ENCODE measurements at places on chromosomes 7 and 10.
A peak's percentile ranks its signal among the peaks of the same experiment; 100 is the strongest.

GRCh38 chr10:16787361-16787791, 29.8 kb downstream of the RSU1 start:
- no peak for DNase-seq

GRCh38 chr10:78513330-78513729, 479.7 kb downstream of the RPS24 start:
- DNase-seq = no peak

DNA sequence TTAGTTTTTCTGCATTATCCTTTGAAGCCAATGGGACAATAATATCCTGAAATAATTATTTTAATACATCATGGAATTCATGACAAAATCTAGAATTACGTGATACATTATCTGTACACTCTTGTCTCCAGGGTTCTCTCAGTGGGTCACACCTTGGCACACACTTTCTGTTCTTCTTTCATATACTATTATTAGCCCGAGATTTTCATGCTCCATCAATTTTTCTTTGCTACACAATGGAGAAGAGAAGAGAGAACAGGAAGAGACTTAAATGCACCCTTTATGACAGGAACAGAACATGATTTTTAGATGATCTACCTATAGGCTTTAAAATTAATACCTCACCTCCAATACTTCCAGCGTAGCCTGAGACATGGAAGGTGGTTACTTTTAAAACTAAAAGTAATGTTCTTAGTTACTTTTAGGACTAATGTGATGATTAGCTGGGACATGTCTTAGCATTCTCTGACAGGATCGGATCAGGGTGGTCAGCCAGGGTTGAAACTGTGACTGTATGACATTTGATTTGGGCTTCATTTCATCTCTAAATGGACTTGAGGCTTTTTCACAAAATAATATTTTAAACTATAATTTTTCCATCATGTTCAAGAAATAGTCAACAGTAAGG, 148.2 kb upstream of the WNT16 start:
- DNase-seq = no peak

- no peak for DNase-seq
Measured at GRCh38 chr10:128587689-128588088, 461.5 kb upstream of the MKI67 start.

GRCh38 chr7:117435475-117436043, 8.3 kb upstream of the ASZ1 start:
- DNase-seq = no peak

- no peak for DNase-seq
Measured at GRCh38 chr7:47741984-47742383, 160.1 kb upstream of the TNS3 start.

- DNase-seq = no peak
Measured at GRCh38 chr10:23859598-23859997, 349.3 kb upstream of the KIAA1217 start.

DNA sequence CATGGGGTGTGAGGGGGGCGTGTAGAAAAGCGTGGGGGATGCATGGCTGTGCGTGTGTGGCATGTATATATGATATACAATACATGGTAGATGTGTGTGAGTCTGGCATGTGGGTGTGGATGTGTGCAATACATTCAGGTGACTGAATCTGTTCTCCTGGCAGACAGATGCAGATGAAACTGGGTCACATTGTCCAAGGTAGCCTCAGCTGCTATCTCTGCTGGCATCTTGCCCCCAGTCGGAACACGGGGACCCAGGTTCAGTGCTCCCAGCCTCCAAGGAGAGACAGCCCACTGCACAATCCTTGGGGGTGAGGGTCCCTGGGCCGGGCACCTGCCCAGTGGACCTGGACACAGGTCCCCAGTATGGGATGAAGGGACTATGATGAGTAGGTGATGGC, 12.4 kb upstream of the SRRM3 start:
- no peak for DNase-seq

DNA sequence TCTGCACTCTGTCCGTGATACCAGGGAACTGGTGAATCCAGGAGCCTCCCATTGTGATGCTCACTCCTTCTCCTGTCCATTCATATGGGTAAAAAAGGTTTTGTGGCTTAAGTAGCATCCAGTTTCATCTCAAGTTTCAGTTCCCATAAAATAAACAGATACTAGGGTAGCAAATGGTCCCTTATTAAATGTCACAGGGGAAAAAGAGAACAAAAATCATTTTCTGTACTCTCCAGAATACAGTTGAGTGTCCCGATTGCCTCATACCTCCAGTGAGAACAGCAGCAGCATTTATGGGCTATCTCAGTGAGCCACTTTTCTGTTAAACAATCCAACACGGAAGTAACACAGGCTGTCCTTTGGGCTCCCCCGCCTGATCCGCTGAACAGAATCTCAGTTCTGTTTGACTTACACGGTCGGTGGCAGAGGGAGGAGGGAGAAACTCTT, 179.6 kb downstream of the CELF2 start:
- DNase-seq = no peak

DNA sequence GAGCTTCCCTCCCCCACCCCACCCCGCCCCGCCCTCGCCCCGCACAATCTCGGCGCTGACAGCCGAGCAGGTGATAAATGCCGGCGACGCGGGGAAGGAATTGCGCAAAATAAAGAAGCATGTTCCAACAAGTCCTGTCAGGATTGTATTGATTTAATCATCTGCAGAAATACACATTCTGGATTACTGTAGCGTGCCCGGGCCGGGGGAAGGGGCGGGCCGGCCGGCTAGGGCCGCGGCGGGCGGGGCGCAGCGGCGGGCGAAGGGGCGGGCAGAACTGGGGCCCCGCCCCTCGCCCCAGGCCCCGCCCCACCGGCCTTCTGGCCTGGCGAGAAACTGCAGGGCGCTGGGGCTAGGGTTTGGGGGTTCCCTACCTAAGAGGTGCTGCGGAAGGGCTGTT, 88.9 kb upstream of the PAX2 start:
- DNase-seq = no peak

DNA sequence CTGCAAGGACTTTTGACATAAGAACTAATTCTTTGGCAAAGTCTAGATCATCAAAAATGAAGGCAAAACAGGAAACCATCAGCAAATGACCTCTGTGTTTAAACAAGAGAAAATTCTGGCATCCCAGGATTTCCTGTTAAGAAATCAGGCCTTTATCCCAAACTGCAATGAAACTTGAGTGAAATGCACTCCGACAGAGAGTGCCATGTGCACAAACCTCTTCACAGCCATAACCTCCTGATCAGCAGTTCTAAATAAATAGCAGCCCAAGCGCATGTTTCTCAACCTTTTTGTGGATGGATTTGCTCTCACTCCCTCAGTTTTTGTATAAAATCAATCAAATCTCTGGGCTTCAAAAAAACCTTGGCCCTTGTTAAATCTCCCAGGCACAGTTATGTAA, 107.7 kb upstream of the EEPD1 start:
- no peak for DNase-seq

GRCh38 chr10:3691482-3691881, 93.5 kb downstream of the KLF6 start:
- DNase-seq = no peak

DNA sequence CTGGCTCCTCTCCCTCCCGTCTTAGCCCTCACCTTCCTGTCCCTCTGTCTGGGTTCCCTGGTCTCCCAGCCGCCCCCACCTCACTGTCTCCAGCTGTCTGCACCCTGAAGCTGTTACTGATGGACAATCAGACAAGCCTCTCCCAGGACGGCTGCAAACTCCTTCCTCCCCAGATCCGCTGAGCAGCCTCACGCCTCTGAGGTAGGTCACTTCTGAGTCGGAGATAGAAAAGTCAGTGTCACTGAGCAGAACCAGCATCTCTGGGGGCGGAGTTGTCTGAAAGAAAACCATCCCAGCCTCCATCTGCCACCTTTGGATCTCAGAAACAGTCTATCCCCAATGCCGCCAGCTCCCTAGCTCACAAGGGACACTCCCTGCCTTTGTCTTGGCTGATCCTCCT, 27.4 kb downstream of the FAM241B start:
- no peak for DNase-seq

DNA sequence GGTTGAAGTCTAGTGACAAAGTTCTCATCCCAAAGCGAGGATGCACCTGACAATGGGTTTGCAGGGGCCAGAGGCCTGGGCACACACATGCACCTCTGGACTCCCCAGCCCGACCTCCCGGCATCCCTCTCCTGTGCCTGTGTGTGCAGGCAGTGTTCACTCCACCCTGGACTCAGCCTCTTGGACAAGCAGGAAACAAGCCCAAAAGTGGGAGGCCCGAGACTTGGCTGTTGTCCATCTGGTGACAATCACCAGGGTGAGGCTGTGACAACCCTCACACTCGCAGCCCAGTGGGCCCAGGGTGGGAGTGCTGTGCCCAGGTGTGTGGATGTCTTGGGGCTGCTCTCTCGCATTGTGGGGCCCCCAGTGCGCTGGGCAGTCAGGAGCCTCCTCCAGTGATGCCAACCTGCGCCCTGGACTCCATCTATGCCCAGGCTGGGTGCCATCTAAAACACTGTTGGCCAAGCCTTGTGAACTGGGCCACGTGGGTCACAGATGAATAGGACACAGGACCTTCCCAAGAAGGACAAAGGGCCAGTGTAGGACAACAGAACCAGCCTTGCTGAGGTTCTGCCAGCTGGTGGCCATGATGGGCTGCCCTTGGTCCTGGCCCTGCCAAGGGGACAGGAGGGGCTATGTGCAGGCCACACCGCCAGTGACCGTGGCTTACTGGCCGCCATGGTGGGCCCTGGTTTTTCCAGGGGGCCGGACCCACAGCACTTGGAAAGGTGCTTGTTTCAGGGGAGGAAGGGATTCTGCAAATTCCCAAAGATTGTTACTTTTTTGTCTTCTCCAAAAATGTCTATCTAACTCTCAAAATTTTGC, 144.3 kb downstream of the TCERG1L start:
- DNase-seq = no peak

DNA sequence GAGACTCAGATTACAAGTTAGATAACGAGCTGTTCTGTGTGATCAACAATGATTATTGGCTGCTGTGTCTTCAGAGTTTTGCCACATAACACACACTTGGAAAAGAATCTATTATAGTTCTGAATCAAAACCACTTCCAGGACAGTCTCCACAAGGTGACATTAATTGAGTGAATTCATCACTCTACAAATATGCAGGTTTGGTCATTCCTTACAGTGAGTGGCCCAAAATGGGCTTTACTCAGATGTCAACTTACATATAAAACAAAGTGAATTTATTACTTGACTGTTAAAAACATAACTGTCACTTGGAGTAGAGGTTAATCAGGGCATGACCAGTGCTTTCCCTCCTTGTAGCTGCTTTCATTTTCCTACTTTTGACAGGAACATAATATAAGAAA, 984.3 kb downstream of the REEP3 start:
- DNase-seq = no peak

GRCh38 chr7:30321089-30321881, 36.9 kb downstream of the ZNRF2 start:
- no peak for DNase-seq

- DNase-seq = no peak
Measured at GRCh38 chr10:110667620-110668343, 23.6 kb downstream of the RBM20 start.

GRCh38 chr7:32204361-32205018, 134.3 kb upstream of the PDE1C start:
- DNase-seq = peak; percentile 91

GRCh38 chr10:59633063-59633462, 76.6 kb downstream of the SLC16A9 start:
- no peak for DNase-seq

GRCh38 chr10:12940791-12941190, 60.7 kb downstream of the CCDC3 start:
- DNase-seq = no peak

DNA sequence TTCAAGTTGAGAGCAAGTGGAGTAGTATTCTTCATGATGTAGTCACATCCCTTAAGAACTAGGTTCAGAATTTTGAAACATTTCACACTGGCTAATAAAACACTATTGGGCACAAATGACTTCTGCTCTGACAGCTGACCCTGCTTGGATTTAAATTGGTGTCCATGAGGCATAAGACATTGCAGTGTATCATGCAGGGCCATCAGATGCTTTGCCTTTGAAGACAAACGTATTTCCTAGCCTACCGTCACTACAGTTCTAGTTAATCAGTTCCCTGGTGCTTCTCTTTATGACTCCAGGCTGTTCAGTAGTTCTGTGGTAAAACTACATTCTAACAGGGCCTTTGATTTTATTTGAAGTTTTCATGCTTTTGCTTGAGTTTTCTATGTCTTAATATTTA, 168.5 kb upstream of the ZNF804B start:
- DNase-seq = no peak

DNA sequence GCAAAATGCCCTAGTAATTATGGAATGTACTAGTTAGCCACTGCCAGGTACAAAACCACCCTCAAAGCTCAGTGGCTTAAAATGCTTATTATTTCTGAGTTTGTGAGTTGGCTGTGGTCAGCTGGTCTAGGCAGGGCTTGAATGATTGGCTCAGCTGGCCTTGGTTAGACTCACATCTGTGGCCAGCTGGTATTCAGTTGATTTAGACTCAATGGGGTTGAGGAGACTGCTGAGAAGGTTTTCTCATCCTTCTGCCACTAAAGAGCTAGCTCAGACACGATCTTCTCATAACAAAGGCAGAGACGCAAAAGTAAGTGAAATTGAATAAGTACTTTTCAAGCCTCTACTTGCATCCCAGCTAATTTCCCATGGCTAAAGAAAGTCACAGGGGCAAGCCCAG, 57.1 kb upstream of the CYP2C18 start:
- DNase-seq = no peak

DNA sequence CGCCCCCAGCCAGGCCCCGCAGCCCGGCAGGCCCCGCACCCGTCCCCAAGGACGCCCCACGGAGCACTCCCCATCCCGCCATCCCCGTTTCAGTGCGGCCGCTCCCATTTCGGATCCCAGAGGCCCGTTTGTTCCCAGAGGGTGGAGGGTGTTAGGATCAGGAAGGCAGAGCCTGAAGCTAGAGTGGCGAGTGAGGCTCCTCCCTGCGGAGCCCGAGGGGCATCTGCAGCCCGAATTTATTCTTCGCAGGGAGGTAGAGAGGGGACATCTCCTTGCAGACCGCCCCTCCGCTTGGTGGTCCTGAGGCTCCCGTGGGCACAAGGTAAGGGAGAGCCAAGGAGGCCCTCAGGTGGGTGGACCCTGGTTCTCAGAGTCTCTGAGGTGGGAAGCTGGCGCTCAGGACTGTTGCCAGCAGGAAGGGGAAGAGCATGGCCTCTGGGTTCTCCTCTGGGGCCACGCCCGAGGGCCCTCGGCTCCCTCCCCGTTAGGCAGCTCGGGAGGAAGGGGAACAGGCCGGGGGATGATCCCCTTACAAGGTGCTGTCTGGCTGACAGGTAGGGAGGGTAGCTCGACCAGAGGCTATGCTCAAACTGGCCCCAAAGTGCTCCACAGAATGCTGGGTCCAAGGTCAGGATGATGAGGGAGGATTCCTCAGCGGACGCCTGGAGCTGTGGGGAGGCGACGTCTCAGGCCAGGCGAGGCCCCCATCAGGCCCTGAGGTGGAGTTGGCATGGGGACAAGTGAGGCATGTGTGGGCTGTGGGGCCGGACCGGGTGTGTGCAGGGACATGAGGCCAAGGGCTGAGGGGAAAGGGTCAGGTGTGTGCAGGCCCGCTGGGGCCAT, 17.4 kb downstream of the POLL start:
- no peak for DNase-seq

DNA sequence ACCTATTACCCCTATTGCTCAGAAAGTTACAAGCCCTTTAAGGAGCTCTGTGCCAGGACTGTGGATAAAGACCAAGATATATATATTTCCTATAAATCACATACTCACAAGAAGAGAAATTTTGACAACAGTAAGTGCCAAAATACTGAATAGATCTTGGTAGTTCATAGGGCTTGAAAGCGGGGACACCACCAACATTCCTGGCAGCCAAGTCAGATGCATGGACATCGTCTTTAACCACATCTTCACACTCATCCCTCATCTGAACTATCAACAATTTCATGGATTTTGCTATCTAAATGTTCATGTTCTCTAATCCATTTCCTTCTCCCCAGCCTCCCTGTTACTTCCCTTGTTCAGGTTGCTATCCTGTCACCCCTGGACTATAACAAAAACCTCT, 67.5 kb upstream of the LRRC17 start:
- no peak for DNase-seq

GRCh38 chr10:122877264-122877663, 2.1 kb downstream of the FAM24B start:
- no peak for DNase-seq

All from A549 (cell line).